A549 treated with CpdA at 1 μM for 4 hours (cell line): ENCODE measurements at places on chromosomes 6 and 20. TPM values are rescaled to one million over a fixed set of nuclear protein-coding genes. Genes with fewer than 3 reads are reported as not detected.

Gene CLVS2
- total RNA-seq, result 0.02 to 0.14 TPM (median 0.07 TPM) in 5 replicates

Gene ESF1
- total RNA-seq, result 20.6 to 35.2 TPM (median 25.0 TPM) in 5 replicates

Gene PLTP
- total RNA-seq, result 1.7 to 2.4 TPM (median 2.0 TPM) in 5 replicates

Gene MAN1A1
- total RNA-seq, result 0.02 to 0.14 TPM (median 0.06 TPM) in 4 of 5 replicates, not detected in the other

Gene RIPOR2
- total RNA-seq, result 0.07 TPM in 1 of 5 replicates, not detected in the others

Gene POPDC3
- 27.3 to 30.5 TPM (median 30.1 TPM) in 5 replicates for total RNA-seq

Gene SIRPB1
- total RNA-seq, result 0.57 to 0.80 TPM (median 0.65 TPM) in 5 replicates

Gene OR2B6
- total RNA-seq, result 0.15 to 0.23 TPM (median 0.19 TPM) in 3 of 5 replicates, not detected in the others

Gene SYTL3
- 0.98 to 1.2 TPM (median 1.1 TPM) in 5 replicates for total RNA-seq

Gene TFAP2D
- total RNA-seq, result not detected in 5 replicates
